Activated CD4-positive, alpha-beta T cell treated with anti-CD3 and anti-CD28 coated beads for 4 hours (primary cell): ENCODE measurements at places on chromosomes 1 and 21.

DNA sequence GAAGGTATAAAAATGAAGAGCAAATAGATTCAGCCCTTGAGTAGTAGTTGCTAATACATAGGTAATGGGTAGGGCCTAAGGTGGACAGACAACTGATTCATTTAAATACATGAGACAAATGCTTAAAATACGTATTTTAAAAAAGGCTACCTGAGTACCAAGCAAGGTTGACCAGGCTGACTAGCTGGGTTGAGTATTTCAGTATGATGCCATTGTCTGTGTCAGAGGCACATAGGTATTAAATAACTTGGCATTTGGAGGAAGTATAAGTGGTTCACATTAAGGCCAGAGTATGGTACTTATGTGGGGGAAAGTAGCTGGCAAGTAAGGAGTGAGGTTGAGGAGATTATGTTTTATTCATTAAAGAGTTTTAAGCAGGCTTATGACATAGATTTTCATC is 19.4 kb downstream of the NEK7 start:
- DNase-seq: no peak

DNA sequence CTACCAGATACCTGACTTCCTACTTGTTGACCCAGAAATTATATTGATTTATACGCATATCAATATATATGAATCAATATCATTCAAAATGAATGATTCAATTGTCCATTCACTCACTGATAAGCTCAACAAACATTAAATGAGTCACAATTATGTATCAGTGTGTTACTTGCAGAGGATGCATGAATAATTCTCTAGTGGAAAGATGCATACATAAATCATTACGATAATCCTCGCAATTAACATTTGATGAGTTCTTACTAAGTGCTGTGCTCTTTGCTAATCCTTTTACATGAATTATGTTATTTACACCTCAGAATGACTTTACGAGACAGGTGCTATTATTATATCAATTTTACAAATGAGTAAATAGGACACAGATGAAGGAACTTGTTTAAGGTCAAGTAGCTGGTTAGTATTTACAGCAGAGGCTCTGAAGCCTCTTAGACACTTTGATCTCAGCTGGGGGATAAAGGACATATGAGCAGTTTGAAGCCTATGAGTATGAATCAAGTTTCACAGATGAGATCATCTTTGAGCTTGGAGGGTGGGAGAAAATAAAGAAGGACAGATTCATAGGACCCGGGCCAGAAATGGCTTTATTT is 112.8 kb upstream of the ADAMTS5 start:
- no peak for DNase-seq

DNA sequence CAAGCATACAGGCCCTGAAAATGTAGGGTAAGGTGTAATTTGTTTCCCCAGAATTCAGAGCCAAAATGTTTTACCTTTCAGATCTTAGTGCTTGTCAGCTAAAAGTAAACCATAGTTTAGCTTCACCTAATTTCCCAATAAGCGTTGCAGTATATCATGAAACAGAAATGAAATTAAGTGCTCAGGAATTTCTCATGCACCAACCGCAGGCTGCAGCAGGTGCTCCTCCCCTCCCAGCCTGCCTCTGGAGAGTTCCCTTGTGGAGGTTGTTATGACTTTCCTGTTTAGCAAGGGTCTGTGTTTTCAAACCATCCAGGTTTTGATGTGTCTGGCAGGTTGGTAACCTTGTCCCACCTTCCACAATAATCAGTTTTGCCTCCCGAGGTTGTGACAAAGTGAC is 118.5 kb downstream of the HLX start:
- no peak for DNase-seq

DNA sequence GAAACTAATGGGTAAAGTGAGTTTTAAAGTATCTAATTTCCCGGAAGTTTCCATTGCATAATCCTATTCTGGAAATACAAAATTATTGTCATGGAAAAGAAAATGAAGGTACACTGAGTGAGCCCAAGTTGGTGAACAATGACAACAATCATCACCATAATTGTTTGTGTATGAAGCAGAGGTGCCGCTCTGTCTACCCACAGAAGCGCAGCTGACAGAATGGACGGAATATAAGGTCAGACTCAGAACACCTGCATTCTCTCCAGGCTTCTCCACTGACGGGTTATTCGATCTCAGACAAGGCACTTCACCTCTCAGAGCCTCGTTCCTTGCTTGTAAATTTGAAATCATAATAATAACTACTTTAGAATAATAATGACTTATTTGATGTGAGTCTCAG is 99.1 kb upstream of the NGF start:
- DNase-seq: no peak

- no peak for DNase-seq
Observed at GRCh38 chr1:77342745-77343144, 60.9 kb downstream of the AK5 start.

GRCh38 chr1:93695411-93696005 is 13.9 kb upstream of the BCAR3 start:
- no peak for DNase-seq

DNA sequence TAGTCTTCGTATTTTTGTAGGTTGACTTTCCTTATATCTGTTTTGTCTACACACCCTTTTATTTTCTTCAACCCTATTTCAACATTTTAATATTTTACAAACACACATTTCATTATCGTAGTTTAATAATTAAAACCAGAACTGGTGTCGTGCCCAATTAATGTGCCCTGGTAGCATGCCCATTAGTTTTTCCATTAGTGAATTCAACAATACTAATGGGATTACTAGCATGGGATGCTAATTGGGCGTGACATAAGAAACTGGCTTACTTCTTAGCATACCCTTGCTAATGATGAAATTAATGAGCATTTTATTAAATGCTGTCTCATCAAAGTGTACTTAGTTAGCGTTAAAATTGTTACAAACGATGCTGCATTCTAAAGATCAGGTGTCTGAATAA is 332.7 kb downstream of the USH2A start:
- DNase-seq: no peak

DNA sequence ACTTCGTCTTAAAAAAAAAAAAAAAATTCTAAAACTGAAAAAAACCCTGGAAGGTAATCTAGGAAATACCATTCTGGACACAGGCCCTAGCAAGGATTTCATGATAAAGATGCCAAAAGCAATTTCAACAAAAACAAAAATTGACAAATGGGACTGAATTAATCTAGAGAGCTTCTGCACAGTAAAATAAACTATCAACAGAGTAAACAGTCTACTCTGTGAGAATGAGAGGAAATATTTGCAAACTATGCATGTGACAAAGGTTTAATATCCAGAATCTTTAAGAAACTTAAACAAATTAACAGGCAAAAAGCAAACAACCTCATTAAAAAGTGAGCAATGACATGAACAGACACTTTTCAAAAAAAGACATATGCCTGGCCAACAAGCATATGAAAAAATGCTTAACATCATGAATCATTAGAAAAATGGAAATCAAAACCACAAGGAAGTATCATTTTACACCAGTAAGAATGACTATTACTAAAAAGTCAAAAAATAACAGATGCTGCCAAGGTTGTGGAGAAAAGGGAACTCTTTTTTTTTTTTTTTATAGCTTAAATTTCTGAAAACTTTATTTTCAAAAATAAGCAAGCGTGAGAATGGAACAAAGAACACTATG is 29.4 kb upstream of the RNPC3 start:
- no peak for DNase-seq

- no peak for DNase-seq
Observed at GRCh38 chr1:175863299-175864050, 120.1 kb upstream of the TNR start.

DNA sequence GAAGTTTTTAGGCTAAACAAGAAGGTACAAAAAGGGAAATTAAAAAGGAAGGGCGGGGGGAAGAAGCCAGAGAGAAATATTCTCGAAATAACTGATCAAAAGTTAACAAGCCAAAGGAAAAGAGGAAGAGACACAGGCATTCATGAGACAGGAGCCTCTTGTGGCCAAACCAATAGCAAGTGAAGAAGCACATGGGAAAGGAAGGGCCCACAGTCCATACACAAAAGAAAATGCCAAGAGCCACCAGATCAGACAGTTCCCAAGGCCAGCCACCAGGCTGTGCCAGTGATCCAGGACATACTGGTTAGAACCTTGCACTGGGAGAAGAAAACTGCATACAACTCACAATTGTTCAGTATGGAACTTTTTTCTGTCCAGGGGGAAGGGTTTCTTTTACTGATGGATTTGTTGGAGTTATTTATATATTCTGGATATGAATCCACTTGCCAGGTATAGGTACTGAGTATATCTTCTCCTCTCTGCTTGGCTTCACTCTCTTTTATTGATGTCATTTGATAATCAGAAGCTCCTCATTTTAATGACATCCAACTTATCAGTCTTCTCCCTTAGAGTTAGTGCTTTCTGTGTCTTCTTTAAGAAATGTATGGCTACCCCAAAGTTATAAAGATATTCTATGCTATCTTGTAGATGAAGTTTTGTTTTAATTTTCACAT is 76.8 kb downstream of the CD46 start:
- DNase-seq: peak; percentile 65

DNA sequence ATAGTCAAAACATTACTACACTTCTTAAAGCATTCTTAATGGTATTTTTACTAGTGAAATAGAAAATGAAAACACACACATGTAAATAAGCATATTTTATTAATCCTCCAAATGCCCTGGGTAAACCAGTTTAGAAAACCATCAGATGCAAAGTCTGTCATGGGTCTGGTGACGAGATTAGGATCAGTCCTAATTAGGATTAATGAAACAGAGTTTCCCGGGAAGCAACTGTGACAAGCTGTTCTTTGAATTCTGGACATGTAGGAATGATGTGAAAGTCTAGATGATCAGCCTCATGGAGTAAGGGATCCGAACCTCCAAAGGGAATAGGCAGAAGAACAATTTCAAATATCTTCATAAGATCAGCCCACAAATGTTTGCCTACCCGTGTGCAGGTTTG is 250.2 kb downstream of the KIF26B start:
- DNase-seq: no peak

DNA sequence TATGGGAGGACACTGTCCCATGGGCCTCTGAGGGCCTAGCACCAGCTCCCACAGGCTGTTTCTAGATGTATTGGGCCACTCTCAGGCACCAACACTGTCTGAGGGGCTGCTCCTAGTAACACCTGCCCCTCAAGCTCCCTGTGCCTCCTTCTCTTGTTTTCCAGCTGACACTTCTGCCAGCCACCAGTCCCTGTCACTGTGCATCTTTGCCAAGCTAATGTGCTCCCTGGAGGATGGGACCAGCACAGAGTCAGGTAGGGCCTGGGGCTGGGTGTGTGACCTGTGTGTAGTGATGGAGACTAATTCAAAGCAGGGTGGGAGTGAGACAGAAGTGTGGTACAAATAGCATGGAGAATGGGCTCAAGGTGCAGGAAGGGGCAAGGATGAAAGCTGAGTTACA is 29.4 kb upstream of the MAGOH start:
- DNase-seq: no peak

DNA sequence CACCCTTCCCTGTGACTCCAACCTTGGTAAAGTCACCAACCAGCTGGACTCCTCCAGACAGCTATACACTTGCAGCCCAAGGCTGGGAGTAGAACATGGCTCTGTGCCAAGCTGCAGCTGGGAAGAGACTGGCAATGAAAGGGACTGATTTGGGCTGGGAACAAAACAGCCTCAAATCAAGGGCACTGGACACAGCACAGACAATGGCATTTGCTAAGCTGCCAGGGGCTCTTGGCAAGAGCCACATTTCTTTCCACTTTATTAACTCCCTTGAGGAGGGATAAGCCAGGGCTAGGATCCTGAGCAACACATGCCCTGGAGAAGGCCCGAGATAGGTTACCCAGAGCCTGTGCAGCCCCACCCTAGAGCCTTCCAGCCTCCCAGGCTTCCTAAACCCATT is 12.0 kb downstream of the SYT11 start:
- DNase-seq: no peak

GRCh38 chr1:43688594-43689000 is 18.7 kb upstream of the ST3GAL3 start:
- no peak for DNase-seq

GRCh38 chr1:87044840-87045239 is 130.4 kb downstream of the HS2ST1 start:
- DNase-seq: peak; percentile 6

GRCh38 chr1:5508669-5509330 is 483.4 kb downstream of the NPHP4 start:
- DNase-seq: no peak

DNA sequence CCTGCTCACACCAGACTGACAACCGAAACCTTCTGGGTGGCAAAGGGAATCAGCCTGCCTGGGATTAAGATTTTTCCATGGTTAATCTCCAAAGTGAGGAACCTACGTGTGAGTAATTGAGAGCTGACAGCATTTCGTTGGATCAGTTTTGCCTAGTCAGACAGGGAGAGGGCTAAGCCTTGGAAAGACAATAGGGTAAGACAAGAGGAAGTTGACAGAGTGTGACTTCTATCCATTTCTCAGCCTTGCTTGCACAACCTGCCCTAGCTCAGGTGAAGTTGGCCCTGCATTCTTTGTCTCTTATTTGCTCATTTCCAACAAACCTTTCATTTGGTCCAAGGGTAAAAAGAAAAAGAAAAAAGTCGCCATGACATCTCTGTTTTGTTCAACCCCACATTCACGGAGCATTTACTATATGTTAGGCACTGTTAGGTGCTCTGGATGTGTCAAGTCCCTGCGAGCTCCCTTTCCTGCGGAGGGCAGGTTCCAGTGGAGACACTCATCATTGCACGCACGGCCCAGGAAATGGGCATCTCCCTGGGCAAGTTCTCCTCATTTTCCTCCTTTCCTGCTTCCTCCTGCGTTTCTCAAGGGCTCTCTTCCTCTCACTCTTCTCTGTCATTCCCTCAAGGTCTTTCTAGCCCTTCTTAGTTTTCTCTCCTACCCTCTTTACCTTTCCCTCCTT is 23.3 kb downstream of the KIRREL1 start:
- DNase-seq: no peak

- no peak for DNase-seq
Observed at GRCh38 chr1:153231785-153232184, 14.4 kb downstream of the PRR9 start.

DNA sequence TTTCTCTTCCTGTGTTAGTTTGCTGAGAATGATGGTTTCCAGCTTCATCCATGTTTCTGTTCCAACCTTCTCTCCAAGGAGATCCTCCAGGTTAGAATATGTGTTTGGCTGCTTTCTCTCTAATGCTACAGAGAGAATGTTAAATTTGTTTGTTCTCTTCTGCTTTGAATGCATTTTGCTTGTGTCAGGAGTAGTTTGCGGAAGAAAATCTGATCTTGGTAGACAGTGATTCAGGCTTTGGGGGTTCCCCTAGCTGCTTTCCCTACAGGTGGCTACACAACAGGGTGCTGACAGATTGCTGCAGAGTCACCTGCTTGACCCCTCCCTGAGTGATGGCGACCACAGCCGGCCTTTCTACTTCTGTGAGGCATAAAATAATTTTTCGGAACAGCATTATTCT is 41.8 kb downstream of the MACO1 start:
- peak; percentile 17 for DNase-seq

- no peak for DNase-seq
Observed at GRCh38 chr1:185421485-185422107, 104.6 kb upstream of the IVNS1ABP start.

DNA sequence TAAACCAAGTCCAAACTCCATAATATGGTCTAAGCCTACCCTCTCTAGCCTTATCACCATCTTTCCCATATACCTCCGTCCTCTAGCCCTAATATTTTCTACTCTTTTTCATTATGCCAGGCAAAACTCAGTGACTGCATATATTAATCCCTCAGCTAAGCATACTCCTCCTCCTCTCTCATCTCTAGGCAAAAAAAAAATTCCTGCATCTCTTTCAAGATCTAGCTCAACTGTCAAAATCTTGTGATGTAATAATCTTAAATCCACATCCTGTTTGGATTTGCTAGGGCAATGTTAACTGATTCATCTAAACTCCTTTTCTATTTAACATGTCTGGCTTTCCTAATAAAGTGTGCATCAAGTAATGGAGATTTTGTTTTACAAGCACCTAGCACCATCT is 20.4 kb downstream of the PRPF38A start:
- DNase-seq: no peak

- no peak for DNase-seq
Observed at GRCh38 chr1:22386774-22387173, 64.9 kb upstream of the ZBTB40 start.
